ENCODE measurements at places on chromosomes 1 and 21.

DNA sequence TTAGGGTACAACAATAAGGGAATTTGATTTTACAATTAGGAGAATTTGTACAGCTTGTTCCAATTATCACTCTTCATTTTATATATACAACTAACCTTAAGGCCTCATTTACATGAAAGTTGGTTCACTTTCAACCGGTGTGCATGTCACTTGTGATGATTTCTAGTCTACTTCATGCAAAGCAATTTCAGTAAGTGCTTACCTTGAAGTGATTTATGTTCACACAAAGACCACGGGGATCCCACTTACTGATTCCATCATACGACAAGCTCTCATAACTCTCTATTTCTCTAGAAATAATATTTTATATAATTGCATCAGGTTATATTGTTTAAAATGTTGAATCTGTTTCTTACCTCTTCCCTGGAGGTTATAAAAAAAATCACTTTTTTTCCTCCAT lies 100.3 kb upstream of the CHODL start:
- no peak for DNase-seq

- DNase-seq, result peak; percentile 38
Observed at GRCh38 chr1:153262070-153262366, 2.5 kb downstream of the LORICRIN start.

DNA sequence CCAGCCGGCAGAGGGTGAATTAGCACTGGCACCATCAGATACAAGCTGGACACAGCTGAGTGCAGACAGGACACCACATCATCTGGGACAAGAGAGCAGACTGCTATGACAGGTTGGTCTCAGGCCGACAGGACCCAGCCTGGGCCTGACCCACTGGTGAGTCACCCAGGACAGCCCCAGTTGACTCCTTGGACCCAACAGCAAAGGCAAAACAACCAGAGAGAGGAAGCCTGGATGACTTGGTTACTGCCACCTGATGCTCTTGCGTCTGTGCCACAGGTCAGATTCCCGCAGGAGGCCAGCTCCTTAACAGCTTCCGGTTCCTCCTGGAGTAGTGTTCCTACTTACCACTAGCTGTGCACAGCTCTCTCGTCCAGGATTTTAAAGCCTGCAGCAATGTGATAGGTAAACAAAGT lies 18.5 kb downstream of the CCN1 start:
- no peak for DNase-seq

- no peak for DNase-seq
Observed at GRCh38 chr1:98761219-98761865, 99.8 kb downstream of the SNX7 start.

GRCh38 chr1:115748401-115749150 lies 19.9 kb downstream of the CASQ2 start:
- DNase-seq, result no peak
